Left ventricle myocardium inferior (tissue), 1 donor: ENCODE measurements at places on chromosomes 4 and X. TPM values are rescaled to one million over a fixed set of nuclear protein-coding genes. Genes with fewer than 3 reads are reported as not detected.

The AVPR2 gene
- 3.1 TPM for total RNA-seq

DNA sequence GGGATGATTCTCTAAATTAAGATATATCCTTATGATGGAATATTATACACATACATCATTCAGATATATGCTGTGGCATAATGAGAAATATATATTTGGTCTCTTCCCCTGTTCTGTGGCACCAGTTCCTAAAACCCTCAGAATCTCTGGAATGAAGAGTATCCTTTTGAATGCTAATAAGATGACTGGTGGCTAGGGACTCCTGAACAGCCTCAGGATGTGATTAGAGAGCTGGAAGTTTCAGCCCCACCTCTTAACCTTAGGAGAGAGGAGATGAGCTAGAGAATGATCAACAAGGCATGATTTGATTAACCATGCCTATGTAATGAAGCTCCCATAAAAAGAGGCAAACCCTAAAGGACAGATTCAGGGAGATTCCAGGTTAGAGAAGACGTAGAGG lies 632.0 kb downstream of the IQCM start:
- H3K27me3 ChIP-seq = no peaks in the 10 kb centered on the region
- no peaks in the 10 kb centered on the region for H3K36me3 ChIP-seq
- H3K4me1 ChIP-seq = no peaks in the 10 kb centered on the region

- peaks cover 21% of the 10 kb centered on the region for H3K4me1 ChIP-seq
- no peak for DNase-seq
- H3K4me3 ChIP-seq = peak overlapping the region; percentile 62
- peaks cover 5% of the 10 kb centered on the region for H3K27me3 ChIP-seq
- peak overlapping the region; percentile 77 for H3K27ac ChIP-seq
These were observed 1.3 kb downstream of the BGN start for GRCh38 chrX:153495903-153496589.

- peak overlapping the region; percentile 61 for H3K4me3 ChIP-seq
- H3K36me3 ChIP-seq = no peaks in the 10 kb centered on the region
- H3K4me1 ChIP-seq = peaks cover 3% of the 10 kb centered on the region
- H3K27me3 ChIP-seq = peaks cover 43% of the 10 kb centered on the region
- DNase-seq = no peak
These were observed 3.3 kb downstream of the NLGN4X start for GRCh38 chrX:6225288-6225910.

DNA sequence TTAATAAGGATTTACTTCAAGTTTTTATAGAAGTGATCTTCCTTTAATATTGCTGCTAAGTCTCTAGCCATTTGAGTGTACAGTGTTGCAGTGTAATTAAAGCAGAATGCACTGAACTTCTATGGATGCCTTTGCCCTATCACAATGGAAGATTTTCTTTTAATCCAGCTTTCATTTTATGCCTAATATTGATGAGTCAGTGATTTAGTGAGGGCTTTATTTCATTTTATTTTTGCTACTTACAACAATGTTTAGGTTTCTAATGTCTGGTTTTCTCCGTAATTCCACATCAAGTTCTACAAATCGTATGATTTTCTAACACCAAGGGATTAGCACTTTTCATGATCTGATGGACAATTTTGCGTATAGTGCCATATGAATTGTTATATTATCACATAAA lies 504.1 kb downstream of the PCDH11X start:
- no peaks in the 10 kb centered on the region for H3K4me1 ChIP-seq
- no peaks in the 10 kb centered on the region for H3K27me3 ChIP-seq
- H3K27ac ChIP-seq = no peak overlapping the region
- DNase-seq = no peak
- H3K4me3 ChIP-seq = no peak overlapping the region

- H3K4me3 ChIP-seq = no peak overlapping the region
- H3K4me1 ChIP-seq = no peaks in the 10 kb centered on the region
- H3K36me3 ChIP-seq = no peaks in the 10 kb centered on the region
- no peak overlapping the region for H3K27ac ChIP-seq
- no peaks in the 10 kb centered on the region for H3K27me3 ChIP-seq
These were observed 24.6 kb downstream of the NYX start for GRCh38 chrX:41471786-41472185.

- H3K27me3 ChIP-seq = no peaks in the 10 kb centered on the region
- H3K36me3 ChIP-seq = no peaks in the 10 kb centered on the region
- peaks cover 39% of the 10 kb centered on the region for H3K4me1 ChIP-seq
- H3K27ac ChIP-seq = no peak overlapping the region
- H3K4me3 ChIP-seq = no peak overlapping the region
These were observed 160.8 kb downstream of the MGST2 start for GRCh38 chr4:139826426-139826825.

DNA sequence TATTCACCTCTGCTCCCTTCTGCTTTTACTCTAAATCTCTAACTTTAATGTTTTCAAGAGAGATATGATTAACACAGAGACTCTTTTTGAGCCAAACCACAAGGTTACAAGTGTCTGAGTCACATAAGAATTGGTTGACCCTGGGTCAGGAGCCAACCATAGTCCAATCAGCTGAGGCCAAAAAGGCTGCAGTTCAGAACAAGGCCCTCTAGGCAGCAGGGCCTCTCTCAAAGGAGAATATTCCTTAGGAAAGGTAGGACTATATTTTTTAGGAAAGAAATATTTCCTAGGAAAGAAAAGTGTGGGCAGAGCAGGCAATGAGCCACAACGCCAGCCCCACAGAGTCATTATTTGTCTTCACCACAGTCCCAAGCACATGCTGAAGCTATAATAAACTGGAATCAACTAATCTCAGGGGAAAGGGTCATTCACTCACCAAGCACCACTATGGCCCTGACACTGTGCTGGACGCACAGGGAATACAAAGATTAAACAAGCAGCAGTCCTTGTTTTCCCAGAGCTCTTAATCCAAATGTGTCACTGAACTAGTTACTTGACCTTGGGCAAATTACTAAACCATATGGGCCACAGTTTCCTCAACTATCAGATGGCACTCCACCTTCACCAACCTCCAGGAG lies 2.2 kb downstream of the ATP8A1 start:
- peak overlapping the region; percentile 96 for H3K27ac ChIP-seq
- peaks cover 65% of the 10 kb centered on the region for H3K4me1 ChIP-seq
- H3K36me3 ChIP-seq = no peaks in the 10 kb centered on the region
- no peaks in the 10 kb centered on the region for H3K27me3 ChIP-seq

The GRXCR1 gene
- not detected for total RNA-seq

GRCh38 chrX:134246282-134246681 lies 9.3 kb downstream of the CCDC160 start:
- H3K27me3 ChIP-seq = no peaks in the 10 kb centered on the region
- no peak for DNase-seq
- no peaks in the 10 kb centered on the region for H3K36me3 ChIP-seq

DNA sequence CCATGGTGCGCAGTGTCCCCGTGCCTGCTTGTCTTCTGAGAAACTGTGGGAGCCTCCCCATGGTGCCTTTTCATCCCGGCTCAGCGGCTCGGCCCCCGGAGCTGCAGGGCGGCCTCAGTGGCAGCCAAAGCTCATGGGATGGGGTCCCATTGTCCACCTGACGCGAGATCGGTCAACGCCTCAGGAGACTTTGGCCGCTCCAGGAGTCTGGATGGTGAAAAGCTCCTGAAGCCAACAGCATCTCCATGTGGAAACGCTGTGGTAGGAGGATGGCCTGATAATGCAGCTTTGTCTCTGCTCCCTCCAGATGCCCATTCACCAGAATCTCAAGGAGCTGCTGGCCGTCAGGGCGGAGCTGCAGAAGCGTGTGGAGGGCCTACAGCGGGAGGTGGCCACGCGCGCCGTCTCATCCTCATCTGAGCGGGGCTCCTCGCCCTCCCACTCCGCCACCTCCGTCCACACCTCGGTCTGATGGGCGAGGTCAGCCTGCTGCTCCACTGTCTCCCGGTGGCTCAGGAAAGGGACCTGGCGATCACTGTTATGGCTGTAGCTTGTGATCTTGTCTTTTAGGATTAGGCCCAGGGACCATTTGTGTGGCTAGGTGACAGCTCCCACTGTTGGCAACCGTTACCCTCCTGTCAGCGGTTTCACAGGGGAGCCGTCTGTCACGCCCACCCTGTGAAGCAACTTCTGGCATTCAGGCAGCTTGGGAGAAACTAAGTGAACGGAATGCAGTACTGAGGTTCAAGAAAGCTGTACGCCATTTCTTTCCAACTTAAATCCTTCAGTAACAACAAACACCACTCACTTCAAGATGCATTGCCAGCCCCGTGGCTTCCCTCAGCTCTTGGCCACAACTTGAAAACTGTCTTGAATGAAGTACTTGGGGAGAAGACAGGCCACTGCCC lies 69.3 kb downstream of the MTMR1 start:
- peaks cover 8% of the 10 kb centered on the region for H3K4me1 ChIP-seq
- no peak for DNase-seq
- H3K36me3 ChIP-seq = no peaks in the 10 kb centered on the region
- no peak overlapping the region for H3K27ac ChIP-seq
- H3K4me3 ChIP-seq = no peak overlapping the region

GRCh38 chrX:47247999-47248320 lies 15.2 kb downstream of the USP11 start:
- H3K27ac ChIP-seq = no peak overlapping the region
- H3K4me1 ChIP-seq = no peaks in the 10 kb centered on the region
- H3K36me3 ChIP-seq = peaks cover 6% of the 10 kb centered on the region
- H3K4me3 ChIP-seq = no peak overlapping the region
- no peaks in the 10 kb centered on the region for H3K27me3 ChIP-seq
- DNase-seq = no peak

The LDB2 gene
- 29.6 TPM for total RNA-seq

The CCDC120 gene
- total RNA-seq = 1.6 TPM

- no peaks in the 10 kb centered on the region for H3K27me3 ChIP-seq
- H3K4me1 ChIP-seq = no peaks in the 10 kb centered on the region
- DNase-seq = no peak
- H3K27ac ChIP-seq = no peak overlapping the region
- no peaks in the 10 kb centered on the region for H3K36me3 ChIP-seq
These were observed 155.0 kb upstream of the SFRP2 start for GRCh38 chr4:153943738-153944415.

- no peaks in the 10 kb centered on the region for H3K4me1 ChIP-seq
- H3K27me3 ChIP-seq = no peaks in the 10 kb centered on the region
- no peak overlapping the region for H3K4me3 ChIP-seq
- H3K27ac ChIP-seq = no peak overlapping the region
These were observed 247.2 kb downstream of the HNRNPD start for GRCh38 chr4:82126512-82127040.

The IL9R gene
- total RNA-seq = not detected

The KCND1 gene
- total RNA-seq = 0.30 TPM

- H3K27me3 ChIP-seq = no peaks in the 10 kb centered on the region
- DNase-seq = no peak
- H3K27ac ChIP-seq = no peak overlapping the region
- peaks cover 10% of the 10 kb centered on the region for H3K36me3 ChIP-seq
- H3K4me3 ChIP-seq = no peak overlapping the region
These were observed 49.8 kb downstream of the MANBA start for GRCh38 chr4:102710986-102711385.

The EPGN gene
- total RNA-seq = not detected

- no peak overlapping the region for H3K27ac ChIP-seq
- no peak for DNase-seq
- H3K36me3 ChIP-seq = no peaks in the 10 kb centered on the region
- H3K4me3 ChIP-seq = no peak overlapping the region
These were observed 791.3 kb downstream of the RAB28 start for GRCh38 chr4:12692815-12693214.

- H3K4me1 ChIP-seq = no peaks in the 10 kb centered on the region
- H3K4me3 ChIP-seq = no peak overlapping the region
- H3K36me3 ChIP-seq = no peaks in the 10 kb centered on the region
- no peak overlapping the region for H3K27ac ChIP-seq
These were observed 553.3 kb downstream of the TLL1 start for GRCh38 chr4:166426300-166426863.

The NKAP gene
- total RNA-seq = 5.0 TPM

- no peak for DNase-seq
- H3K4me3 ChIP-seq = no peak overlapping the region
- H3K36me3 ChIP-seq = no peaks in the 10 kb centered on the region
- no peak overlapping the region for H3K27ac ChIP-seq
These were observed 458.9 kb upstream of the FSTL5 start for GRCh38 chr4:162622664-162623063.

GRCh38 chr4:168197926-168198325 lies 105.6 kb downstream of the ANXA10 start:
- no peaks in the 10 kb centered on the region for H3K4me1 ChIP-seq
- no peaks in the 10 kb centered on the region for H3K27me3 ChIP-seq
- no peak overlapping the region for H3K27ac ChIP-seq
- no peak overlapping the region for H3K4me3 ChIP-seq

DNA sequence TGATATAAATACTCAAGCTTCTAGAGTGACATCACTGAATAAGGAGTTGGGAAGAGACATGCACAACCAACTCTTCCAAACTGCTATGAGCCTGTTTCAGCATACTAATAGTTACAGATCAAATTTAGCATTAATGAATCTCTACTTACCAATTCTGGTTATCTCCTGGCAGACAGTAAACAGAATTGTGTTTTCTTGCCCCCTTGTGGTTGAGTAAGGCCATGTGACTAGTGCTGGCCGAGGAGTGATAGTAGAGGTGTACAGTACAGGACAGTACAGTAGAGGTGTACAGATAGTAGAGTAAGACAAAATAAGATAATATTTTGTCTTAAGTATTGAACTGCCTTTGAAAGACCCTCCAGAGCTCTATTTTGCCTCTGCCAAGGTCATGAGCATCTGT lies 681.4 kb downstream of the GABRG1 start:
- no peak overlapping the region for H3K4me3 ChIP-seq
- no peak overlapping the region for H3K27ac ChIP-seq
- no peaks in the 10 kb centered on the region for H3K27me3 ChIP-seq
- DNase-seq = no peak

DNA sequence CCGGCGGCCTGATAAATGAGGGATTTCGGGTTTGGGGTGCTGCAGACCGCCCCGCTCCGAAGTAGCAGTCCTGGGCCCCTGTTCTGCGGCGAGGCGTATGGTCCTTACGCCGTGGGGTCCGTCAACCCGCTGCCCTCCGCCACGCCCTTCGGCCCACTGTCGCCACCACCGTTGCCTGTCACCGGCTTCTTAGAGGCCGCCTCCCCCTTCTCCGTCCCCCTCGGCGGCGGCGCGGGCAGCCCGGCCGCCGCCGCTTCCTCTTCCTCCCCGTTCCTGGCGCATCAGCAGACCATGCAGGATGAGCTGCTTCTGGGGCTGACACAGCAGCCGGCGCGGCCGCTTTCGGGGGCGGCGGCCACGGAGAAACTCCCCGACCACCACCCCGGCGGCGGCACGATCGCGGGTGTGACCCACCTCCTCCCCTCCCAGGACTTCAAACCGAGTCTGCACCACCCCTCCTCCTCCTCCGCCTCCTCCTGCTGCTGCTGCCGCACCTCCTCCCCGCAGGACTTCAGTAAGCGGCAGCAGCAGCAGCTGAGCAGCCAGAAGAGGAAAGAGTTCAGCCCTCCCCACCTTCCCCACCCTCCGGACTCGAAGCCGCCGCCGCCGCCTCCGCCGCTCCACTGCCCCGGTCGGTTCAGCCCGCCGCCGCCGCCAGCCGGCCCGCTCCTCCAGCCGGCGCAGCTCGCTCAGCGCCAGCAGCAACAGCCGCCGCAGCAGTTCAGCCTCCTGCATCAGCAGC lies 549 bp downstream of the CPEB2 start:
- peak; percentile 85 for DNase-seq
- H3K27me3 ChIP-seq = no peaks in the 10 kb centered on the region
- peak overlapping the region; percentile 100 for H3K27ac ChIP-seq
